NCI-H1417 treated with DMSO at 0.1 percent for 48 hours (cell line): ENCODE measurements at places on chromosomes 13 and 19.

- no peak for DNase-seq
Observed at GRCh38 chr19:45498411-45499195, at the start of gene PPM1N. Gene PPM1N (plus strand): TSS chr19:45498443. CDS start chr19:45498473, 30 bp downstream.

- no peak for DNase-seq
Observed at GRCh38 chr19:30625947-30626625, 253.9 kb downstream of the ZNF536 start.

- DNase-seq: peak; percentile 94
Observed at GRCh38 chr13:79480954-79481684, at the start of gene NDFIP2. Gene NDFIP2 (plus strand): TSS chr13:79481155. CDS start chr13:79481204, 49 bp downstream.

DNA sequence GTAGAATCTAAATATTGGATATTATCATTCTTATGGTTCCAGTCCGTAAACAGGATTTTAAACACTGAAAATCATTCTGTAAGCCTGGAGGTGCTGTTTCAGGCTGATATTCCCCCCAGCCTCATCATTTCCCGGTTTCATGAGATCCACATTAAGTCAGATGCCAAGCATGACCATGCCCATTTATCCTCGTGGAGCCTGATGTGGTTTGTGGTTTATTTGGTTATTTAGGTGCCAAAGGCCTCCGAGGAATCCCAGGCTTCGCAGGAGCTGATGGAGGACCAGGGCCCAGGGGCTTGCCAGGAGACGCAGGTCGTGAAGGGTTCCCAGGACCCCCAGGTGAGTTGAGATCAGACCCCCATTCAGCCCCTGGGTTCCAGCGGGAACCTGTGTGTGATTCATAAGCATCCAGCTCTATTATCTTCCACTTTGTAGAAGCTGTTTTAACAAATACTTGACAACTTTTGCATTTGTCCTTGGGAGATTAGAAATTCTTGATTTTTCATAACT is 92.5 kb downstream of the RAB20 start:
- DNase-seq: no peak

- DNase-seq: no peak
Observed at GRCh38 chr19:19176950-19177349, 6.9 kb upstream of the MEF2B start.

DNA sequence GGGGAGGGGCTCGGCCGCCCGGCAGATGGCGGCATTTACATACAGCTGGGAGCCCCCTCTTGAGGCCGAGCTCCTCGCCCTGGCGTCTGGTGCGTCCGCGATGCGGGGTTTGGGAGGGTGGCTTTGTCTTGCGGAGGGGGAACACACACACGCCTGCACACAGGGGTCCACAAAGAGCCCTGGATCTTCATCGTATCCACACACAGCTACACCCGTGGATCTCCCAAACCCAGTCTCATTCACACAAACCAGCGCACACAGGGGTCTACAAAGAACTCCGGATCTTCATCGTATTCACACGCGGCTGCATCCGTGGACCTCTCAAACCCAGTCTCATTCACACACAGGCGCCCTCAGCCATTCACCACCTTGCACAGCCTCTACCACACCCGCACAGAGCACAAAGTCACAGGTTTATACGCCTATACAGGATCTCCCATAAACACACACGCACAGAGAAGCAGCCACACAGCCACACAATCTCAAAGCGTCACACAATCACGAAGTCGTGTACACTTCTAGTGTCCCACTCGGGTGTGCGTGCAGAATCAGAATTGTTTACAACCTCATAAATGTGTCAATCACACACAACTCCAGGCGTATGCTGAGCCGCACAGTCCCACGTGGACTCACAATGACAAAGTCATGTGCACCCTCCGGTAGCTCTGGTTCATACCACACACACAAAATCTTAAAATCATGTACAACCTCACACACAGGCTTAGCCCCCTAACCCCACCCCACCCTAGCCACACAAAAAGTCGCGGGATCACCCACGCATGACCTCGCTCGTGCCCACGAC is 550 bp upstream of the DLL3 start:
- peak; percentile 64 for DNase-seq

DNA sequence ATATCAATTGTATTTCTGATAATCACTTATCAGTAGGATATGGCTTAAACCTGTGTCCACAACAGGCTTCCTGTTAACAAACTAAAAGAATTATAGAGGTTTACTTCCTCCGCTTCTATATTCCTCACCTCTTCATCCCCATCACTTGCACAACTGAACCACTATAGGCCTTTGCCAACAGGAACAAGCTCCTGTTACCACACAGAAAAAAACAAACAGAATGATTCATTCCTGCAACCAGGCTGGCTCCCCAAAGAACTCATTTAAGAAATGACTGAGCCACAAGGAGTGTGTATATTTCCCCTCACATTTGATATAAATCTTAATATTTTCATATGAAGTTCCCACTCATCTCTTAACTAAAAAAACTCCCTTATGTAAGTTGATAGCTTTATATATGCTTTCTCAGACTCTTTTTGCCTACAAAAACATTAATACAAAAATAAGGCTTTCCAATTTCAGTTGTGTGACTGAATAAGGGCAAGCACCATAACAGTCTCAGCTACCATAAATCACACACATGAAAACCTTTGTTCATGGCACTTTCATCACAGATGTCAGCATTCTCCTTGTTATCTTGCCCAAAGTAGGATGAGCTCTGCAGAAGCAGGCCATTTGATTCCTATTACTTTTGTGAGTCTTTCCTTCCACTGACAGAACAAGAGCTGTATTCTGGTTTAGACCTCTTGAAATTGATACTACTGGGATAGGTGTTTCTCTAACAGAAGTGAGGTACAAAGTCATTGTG is 366.8 kb downstream of the SLITRK1 start:
- no peak for DNase-seq

GRCh38 chr19:30564551-30565011 is 192.4 kb downstream of the ZNF536 start:
- no peak for DNase-seq

- DNase-seq: no peak
Observed at GRCh38 chr13:78060966-78061365, 142.3 kb upstream of the EDNRB start.

DNA sequence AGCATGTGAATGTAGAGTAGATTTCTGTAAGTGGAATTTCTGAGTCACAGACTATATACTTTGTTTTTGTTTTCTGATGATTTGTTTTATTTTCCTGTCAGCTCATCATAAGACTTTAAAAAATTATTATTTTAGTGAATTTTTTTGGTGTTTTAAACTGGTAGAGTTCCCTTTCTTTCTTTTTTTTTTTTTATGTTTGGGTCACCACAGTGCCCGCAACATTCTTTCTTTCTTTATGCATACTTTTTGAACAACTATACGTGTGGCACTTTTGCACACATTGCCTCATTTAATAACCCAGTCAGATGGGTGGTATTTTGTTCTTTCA is 46.0 kb downstream of the WDFY2 start:
- DNase-seq: no peak

DNA sequence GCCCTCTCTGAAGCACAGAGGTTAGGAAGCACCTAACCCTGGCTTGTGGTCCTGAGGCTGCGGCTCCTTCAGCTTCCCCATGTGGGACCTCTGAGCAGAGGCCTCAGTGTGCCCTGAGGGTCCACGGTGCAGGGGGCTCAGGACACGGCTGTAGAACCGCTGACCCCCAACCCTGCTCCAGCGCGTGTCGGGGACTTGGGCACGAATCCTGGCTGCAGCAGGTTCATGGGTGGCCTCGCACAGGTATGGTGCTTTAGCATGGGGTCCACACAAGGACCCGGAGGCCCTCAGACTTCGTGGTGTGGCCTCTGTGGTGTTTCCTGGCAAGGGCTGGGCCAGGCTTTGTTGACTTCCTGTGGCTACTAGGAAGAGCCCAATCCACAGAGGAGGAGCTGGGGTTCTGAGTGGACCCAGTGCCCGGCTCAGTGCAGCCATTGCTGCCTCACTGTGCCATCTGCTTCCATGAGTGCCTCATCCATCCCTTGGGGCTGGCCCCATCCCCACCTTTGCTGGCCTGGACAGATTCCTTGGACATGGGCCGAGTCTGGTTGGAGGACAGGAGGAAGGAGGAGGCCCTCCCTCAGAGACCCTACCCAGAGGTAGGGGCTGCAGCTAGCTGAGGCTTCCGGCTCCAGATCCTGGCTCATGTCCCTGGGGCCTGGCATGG is 24.5 kb downstream of the ZBTB7A start:
- DNase-seq: no peak

DNA sequence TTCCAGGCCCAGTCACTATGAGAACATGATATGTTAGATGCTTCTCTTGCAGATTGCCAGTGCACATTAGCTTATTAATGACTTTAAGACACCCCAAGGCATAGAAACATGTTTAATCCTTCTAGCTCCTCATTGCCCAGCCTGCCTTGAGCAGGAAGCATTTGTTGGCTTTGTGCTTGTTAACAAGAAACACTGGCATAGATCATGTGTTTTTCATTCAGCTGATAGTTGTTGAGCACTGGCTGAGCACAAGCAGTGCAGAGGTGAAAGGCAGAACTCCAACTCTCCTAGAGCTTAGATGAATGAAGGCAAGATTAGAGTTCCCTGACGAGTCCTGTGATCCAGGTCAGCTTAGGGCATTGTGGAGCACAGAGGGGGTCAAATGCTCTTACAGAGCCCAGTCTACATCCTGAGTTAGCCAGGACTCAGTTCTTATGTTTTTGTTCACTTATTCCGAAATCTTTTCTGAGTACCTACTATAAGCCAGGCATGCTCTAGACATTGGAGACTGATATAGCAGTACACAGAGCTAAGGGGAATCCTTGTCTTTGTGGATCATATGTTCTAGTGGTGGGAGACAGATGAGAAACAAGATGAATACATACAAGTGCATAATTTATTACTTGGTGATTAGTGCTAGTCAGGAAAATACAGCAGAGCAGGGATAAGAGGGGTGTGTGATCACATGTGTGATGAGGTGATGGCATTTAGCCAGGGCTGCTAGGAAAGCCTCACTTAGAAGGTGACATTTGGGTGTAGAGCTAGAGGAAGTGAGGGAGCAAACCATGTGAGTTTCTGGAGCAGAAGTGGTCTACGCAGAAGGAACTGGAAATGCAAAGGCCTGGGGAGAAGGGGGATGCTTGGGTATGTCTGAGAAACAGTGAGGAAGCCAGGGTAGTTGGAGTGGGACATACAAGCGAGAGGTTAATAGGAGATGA is 101.2 kb downstream of the WASF3 start:
- DNase-seq: no peak

GRCh38 chr13:66556306-66556705 is 673.8 kb downstream of the PCDH9 start:
- DNase-seq: no peak

DNA sequence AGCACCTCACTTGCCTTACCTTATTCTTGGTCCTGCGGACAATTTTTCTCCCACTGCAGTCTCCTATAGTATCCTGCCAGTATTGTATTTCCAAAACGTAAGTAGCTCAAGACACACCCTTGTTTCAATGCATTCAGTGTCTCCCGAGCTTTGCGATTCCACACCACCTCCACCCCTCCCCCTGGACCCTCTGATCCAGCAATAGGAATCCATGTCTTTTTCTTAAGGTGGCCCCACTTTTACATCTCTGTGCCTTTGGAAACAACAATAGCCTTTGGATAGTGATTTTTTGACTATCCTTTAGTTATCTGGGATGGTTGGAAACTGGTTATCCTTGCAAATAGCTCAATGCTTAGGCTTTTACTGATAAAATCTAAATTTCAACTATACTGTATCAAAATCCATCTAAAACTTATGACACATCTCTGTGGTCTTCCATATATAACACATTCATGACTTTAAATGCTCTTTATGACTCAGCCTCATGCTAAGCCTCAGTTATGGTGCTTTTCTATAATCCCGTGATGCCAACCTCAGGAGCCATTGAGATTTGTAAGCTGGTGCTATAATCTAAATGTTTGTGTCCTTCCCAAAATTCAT is 27.1 kb downstream of the FAM216B start:
- no peak for DNase-seq

DNA sequence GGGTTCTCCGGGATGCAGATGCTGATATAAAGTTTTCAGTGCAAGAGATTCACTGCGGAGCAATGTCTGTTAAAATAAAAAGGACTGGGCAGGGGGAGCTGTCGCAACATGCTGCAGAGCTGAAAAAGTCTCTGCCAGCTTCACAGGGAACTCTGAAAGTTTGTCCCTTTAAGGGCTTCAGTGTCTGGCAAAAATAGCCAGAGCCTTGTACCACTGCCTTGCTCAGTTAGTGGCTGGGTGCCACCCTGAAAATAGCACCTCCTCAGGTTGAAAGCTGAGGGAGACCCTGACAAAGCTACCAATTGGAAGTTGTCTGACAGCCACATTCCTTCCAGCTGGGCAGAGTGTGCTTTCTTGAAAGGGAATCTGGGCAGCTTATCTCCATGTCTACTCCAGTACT is 3.0 kb upstream of the NDFIP2 start:
- no peak for DNase-seq

DNA sequence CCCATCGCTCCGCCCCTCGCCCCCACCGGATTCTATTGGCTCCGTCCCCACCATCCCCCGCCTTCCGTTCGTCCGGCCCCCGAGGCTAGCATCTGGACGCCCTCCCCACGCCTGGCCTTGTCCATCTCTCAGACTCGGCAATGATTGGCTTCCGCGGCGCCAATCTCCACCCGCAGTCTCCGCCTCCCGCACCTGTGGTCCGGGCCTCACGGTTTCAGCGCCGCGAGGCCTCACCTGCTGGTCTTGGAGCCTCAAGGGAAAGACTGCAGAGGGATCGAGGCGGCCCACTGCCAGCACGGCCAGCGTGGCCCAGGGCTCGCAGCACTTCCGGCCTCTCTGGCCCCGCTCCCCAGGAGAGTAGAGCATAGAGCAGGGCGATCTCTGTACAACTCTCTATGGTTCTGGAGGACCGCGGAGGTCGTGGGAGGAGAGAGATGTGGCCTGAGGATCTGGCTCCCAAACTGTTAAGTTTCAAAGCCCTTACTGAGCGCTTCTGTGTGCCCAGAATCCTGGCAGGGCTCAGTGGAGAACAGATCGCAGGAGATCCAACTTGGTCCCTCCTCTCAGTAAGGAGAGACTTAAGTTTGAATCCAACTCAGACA is at the start of gene ERCC1:
TSS of gene ERCC1 (minus strand) at position 329 of the 602 bp plus-strand sequence. CDS start 543 bp downstream, outside the sequence.
- peak; percentile 95 for DNase-seq

DNA sequence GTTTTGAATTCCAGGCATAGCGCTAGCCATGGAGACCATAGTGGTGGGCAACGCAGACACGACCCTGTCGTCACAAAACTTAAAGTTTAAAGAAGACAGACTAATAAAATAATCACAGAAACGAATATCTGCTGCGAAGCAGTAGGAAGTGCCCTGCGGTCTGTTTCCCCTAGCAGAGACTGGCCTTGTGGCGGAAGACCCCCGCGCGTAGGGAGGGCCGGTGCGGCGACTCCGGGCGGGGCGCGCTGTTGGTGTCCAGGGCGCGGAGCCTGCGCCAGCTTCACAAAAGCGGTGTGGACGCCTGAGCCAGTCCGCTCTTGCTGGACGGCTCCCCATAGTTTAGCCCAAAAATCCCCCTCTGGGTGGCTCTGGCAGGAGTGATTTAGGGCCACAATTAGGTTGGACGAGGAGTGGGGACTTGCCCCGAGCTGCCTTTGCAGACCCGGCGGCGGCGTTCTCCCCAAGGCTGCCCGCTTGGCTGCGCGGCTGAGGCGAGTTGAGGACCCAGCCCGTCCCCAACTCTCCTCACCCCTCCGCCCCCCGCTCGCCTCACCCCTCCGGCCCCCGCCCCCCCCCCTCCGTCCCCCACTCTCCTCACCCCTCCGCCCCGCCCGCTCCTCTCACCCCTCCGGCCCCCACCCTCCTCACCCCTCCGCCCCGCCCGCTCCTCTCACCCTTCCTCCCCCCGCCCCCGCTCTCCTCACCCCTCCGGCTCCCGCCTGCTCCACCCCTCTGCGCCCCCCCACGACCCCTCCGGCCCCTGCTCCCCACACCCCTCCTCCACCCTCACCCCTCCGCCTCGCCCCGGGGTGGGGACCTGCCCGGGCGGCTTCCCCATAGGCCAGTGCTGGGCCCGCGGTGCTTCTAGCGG is 14.2 kb upstream of the LATS2 start:
- DNase-seq: no peak
